ENCODE measurements at places on chromosomes 5 and 9.

DNA sequence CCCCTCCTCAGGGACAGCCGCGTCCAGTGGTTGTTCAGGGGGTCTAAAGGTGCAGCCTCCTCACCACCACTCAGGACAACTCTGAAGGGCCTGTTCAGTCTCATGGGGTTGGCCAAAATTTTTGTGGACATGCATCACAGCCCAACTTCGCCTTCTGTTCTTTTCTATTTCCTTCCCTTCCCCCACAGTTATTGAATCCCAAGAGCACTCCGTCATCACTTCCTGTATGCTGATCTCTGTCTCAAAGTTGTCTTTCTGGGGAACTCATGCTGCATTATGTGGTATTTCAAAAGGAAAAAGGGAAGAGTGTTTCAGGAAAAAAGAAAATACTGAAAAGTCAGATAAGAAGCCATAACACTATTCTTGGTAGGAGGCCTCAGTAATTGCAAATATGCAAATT is 355.4 kb downstream of the CAAP1 start:
- no peak for DNase-seq

DNA sequence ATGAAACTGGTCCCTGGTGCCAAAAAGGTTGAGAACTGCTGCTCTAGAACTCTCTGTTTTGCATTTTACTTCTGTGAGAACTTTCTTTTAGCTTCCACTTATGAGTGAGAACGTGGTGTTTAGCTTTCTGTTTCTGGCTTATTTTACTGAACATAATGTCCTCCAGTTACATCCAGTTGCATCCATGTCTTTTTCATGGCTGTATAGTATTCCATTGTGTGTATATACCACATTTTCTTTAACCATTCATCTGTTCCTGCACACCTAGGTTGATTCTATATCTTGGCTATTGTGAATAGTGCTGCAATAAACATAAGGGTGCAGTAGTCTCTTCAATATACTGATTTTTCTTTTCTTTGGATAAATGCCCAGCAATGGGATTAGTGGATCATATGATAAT is 165.7 kb downstream of the NPR3 start:
- no peak for DNase-seq

GRCh38 chr5:8600843-8601242 is 731.9 kb downstream of the MTRR start:
- no peak for DNase-seq

- peak; percentile 37 for DNase-seq
These were observed 608 bp downstream of the ELOVL7 start for GRCh38 chr5:60843386-60843935.

- no peak for DNase-seq
These were observed 30.4 kb downstream of the GARNL3 start for GRCh38 chr9:127295005-127295404.

DNA sequence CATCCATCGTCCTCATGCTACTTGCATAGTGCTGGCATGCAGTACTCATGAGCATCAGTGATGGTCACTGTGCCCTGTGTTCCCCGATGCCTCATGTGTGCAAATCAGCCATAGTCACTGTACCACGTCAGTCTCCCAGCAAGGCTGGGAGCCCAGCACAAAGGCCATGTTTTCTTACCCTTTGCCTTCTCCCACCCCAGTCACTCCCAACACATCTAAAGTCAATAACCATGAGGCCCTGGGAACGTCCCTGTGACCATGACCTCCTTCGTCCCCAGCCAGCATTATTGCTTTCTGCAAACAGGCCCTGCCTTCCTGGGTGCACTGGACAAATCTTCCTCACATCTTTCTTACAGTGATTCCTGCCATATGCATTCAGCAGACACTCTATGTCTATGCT is 406.1 kb downstream of the ICE1 start:
- DNase-seq = no peak

DNA sequence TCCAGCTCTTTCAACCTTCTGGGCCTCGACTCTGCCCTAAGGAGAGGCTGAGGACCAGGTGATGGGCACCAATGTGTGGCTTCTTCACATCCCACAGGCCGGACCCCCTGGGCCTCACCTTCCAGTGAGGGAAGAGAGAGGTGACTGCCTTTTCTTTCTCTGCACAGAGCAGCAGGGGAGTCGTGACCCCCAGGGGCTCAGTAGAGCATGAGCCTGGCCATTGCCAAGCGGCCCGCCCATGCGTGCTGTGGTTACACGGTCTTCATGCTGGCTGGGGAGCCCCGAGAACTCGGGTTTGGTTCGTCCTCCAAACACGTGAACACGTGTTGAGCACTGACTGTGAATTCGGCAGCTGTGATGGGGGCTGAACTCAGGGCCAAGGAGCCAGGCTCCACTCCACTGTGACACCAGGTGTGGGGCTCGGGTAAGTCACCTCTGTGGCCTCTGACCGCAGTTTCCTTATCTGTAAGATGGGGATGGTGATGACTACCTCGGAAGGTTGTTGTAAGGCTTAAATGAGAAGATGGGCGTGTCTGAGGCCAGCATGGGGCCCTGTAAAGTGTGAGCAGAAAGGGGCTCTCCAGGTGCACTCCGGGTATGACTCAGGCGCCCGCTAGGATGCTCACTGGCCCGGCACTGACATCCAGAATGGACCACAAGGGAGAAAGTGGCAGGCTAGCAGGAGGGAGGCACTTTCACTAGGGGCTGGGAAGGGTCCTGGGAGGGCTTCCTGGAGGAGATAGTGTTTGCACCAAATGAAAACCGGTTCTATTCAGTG is 13.4 kb upstream of the GRHPR start:
- no peak for DNase-seq

DNA sequence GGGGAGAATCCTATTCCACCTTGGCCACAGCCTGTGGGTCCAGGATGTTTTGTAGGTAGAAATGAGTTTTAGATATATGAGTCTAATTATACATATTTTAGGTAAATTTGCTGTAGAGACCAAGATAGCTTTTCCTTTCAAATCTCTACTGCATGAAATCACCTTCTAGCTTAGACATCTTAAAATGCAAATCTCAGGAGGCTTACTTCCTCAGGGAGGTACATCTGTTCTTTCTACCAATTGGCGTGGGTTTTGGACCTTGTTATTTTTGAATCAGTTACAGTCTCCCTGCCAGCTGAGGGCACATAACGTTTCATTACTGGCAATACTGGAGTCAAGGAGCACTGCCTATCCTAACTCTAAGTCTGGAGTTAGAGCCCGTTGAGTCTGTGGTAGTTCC is 28.7 kb upstream of the MAST4 start:
- no peak for DNase-seq

DNA sequence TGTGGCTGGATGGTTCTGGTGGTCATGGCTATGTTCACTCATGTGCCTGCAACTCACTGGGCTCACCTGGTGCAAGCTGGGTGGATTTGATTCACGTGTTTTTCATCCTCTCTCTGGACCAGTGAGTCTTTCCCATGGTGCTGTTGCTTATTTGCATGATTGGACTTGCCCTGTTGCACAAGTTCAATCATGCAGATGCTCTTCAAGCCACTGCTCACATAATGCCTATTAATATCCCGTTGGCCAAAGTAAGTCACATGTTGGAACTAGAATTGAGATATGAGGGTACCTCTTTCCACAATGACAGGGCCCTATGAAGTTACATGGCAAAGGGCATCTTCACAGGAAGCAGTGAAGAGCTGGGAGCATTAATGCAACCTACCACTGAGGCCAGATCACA is 26.5 kb upstream of the MROH2B start:
- DNase-seq = no peak

DNA sequence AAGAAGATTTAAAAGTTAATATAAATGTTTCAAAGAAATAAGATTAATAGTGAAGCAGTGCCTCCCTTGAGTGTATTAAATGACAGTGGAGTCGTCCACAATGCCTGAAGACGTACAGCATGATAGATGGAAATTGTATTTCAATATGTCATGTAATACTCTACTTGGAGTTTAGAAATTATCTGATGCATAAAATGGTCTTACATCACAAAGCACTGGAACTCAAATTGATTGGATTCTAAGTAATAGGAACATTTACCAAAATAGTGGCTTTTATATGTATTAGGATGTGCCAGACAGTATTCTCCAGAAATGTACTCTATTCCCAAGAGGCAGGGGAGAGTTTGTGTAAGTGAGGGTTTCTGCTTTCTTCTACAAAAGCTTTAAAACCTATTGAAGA is 49.4 kb downstream of the CDH10 start:
- no peak for DNase-seq

- no peak for DNase-seq
These were observed 27.6 kb downstream of the AP3S1 start for GRCh38 chr5:115869256-115869795.

DNA sequence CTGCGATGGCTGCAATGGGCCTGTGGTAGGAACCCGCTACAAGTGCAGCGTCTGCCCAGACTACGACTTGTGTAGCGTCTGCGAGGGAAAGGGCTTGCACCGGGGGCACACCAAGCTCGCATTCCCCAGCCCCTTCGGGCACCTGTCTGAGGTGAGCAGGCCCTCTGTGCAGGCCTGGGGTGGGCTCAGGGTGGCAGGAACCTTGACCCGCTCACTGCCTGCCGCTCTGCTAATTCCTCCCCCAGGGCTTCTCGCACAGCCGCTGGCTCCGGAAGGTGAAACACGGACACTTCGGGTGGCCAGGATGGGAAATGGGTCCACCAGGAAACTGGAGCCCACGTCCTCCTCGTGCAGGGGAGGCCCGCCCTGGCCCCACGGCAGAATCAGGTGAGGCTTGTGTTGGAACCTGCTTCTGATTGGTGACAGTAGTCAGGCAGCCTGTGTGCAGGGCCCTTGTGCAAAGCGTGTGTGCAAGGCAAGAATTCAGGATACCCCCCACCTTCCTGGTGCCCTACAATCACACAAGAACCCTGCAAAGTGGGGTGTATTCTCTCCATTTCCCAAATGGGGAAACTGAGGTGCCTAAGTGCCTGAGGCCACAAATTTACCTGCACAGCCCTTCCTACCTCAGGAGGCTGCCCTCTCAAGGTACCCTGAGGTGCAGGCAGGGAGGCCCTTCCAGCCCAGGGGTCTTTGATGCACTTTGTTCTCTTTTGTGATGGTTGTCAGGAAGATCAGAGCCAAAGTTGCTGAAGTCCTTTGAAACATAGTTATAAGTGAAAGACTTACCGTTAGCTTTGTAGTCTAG is 3.4 kb downstream of the SQSTM1 start:
- DNase-seq = no peak

GRCh38 chr5:135399794-135400542 is 937 bp upstream of the MACROH2A1 start:
- no peak for DNase-seq

DNA sequence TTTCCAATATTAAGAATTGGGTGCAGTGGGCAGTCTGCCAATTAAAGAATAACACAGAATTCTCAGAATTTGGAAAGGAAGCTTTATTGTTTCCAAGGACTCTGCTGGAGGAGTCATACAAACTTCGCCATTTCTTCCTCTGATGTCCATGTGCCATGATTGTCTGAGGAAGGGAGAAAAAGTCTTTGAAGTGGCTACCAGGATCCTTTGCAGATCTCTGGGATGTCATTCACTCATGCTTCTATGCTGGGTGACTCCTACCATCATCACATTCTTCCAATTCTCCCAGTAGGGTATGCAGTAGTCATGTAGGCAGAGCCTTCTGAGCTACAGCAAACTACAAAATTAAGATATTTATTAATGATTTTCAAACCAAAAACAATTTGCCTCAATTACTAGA is 3.2 kb upstream of the SMAD5 start:
- no peak for DNase-seq

DNA sequence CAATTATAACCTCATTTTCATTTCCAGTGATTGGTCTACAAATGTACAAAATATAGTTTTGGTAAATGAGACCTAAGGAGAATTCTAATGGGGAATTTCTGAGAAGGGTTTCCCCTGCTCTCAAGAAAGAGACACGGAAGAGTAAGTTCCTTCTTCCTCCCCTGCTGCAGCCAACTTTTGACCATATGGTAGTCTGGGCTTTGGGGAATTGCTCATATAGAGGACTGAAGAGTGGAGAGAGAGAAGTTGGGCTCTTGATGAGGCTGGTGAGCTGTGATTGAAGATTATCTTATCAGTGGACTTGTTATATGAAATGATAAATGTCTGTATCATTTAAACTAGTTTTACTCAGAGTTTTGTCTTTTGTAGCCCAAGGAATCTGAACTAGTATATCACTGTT is 4.3 kb upstream of the LNPEP start:
- no peak for DNase-seq

DNA sequence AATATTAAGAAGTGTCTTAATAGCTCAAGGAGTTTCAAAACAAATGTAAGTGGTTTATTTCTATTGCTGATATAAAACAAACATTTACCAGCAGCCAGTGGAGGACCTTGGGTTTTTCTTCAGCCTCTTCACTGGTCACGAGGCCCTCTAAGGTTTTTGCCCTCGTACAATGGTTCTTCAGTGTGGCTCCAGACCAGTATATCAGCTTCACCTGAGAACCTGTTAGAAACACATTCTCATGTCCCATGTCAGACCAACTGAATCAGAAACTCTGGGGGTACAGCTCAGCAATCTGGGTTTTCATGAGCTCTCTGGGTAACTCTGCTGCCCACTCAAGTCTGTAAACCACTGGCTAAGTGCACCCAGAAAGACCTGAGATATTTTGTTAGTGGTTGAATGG is 12.9 kb downstream of the WWC1 start:
- no peak for DNase-seq

DNA sequence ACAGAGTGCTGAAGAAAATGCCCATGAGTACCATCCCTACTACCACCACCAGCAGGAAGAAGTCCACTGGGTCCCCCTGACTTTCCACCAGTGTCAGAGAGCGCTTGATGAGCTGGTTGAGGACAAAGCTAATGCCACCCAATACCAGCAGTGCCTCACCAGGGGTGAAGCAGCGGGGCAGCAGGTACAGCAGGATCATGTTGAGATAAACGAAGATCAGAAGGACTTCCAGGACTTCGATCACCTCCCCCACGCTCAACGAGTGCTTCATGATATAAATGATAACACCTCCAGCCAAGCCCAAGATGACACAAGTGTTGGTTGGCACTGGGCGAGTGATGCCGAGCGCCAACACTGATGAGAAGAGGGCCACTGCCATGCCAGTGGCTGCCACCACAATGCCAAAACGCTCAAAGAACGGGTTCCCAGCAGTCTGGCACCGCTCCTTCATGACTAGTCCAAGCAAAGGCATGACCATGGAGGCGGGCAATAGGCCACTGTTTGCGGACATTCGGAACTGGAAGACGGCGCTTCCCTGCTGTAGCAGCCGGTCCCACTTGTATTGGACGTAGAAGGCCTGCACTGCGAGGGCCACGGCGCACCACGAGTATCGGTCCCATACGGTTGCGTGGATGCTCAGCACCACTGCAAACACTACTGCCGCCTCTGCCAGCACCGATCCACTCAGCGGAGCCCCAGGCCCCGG is 679 bp downstream of the DOLK start:
- no peak for DNase-seq

- DNase-seq = no peak
These were observed 370.3 kb upstream of the IRX1 start for GRCh38 chr5:3225201-3225960.
